ENCODE measurements at places on chromosomes 3 and 15.

DNA sequence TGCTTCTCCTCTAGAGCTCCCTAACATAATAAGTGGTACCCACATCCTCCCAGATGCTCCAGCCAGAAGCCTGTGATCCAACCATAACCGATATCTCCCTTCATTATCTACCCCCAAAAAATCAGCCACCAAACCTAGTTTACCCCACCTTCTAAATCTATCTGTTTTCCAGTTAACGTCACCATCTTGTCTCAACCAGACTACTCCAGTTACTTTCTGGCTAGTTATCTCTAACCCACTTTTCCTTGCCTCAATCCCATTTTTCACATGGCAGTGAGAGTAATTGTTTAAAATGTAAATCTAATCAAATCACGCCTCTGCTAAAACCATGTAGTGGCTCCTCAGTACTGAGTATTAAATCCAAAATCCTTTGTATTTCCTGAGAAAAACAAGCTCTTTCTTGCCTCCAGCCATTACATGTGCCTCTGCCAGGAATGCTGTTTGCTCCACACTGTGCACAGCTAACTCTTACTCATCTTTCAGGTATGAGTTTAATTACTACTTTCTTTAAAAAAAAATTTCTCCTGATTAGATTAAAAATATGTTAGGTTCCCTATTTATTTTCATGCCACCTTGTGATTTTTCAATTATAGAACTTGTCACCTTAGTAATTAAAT, 15.4 kb downstream of the CCDC54 start:
- no peak for DNase-seq

DNA sequence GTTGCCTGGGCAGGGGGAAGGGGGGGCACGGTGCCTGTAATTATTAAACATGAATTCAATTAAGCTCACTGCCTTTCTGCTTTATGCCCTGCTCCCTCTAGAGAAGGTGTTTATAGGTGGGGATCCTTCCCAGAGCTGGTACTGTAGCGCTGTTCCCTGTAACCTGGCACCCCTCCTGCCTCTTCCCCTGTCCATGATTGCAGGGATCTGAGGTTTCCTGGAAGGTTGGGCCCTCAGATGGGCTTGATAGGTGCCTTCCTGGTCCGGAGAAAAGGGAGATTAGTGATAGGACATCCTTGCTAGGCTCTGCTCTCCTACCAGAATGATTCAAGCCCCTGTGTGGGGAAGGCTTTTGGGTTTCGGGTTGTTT, 2.1 kb upstream of the FAM131A start:
- DNase-seq = peak; percentile 69

GRCh38 chr3:86481636-86482035, 509.3 kb downstream of the VGLL3 start:
- no peak for DNase-seq

- DNase-seq = peak; percentile 75
Observed at GRCh38 chr3:195106418-195106906, 164.5 kb downstream of the XXYLT1 start.

GRCh38 chr3:174440253-174440701, 418.9 kb upstream of the NAALADL2 start:
- peak; percentile 88 for DNase-seq

DNA sequence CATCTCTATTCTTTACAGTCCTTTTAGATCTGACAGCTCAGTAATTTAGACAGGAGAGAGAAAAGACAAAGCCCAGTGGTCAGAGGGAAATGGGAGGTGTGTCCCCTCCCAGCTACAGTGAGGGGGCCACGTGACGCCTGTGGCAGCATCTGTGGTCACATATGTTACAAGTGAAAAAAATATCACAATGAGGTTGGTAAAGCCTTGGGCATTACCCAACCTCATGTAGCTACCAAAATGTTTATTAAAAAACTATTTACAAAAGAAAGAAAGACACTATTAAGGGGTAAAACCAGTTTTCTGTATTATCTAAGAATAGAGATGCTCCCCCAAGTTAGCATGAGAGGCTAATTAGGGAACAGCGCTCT, 42.9 kb upstream of the PLCL2 start:
- peak; percentile 74 for DNase-seq

- no peak for DNase-seq
Observed at GRCh38 chr3:70990185-70990584, 593.3 kb downstream of the FOXP1 start.

DNA sequence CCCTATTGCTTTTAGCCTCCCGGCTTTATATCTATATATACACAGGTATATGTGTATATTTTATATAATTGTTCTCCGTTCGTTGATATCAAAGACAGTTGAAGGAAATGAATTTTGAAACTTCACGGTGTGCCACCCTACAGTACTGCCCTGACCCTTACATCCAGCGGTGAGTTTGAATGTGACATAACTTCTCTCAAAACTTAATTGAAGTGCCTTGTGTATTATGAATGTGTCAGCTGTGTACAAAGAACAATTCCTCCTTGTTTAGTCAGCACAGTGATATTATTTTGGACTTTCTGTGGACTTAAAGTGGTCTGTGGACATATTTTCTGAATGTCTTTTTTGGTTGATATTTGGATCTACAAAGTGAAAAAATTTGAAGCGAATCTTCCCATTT, 220 bp downstream of the TP63 start:
- DNase-seq = no peak
